ENCODE measurements at places on chromosomes 12 and 14.

GRCh38 chr14:76923431-76924370 lies 97.5 kb downstream of the LRRC74A start:
- peaks cover 44% of the 10 kb centered on the region for H3K4me1 ChIP-seq
- no peak overlapping the region for H3K27ac ChIP-seq
- H3K27me3 ChIP-seq: no peaks in the 10 kb centered on the region
- no peak overlapping the region for H3K4me3 ChIP-seq
- H3K36me3 ChIP-seq: no peaks in the 10 kb centered on the region

DNA sequence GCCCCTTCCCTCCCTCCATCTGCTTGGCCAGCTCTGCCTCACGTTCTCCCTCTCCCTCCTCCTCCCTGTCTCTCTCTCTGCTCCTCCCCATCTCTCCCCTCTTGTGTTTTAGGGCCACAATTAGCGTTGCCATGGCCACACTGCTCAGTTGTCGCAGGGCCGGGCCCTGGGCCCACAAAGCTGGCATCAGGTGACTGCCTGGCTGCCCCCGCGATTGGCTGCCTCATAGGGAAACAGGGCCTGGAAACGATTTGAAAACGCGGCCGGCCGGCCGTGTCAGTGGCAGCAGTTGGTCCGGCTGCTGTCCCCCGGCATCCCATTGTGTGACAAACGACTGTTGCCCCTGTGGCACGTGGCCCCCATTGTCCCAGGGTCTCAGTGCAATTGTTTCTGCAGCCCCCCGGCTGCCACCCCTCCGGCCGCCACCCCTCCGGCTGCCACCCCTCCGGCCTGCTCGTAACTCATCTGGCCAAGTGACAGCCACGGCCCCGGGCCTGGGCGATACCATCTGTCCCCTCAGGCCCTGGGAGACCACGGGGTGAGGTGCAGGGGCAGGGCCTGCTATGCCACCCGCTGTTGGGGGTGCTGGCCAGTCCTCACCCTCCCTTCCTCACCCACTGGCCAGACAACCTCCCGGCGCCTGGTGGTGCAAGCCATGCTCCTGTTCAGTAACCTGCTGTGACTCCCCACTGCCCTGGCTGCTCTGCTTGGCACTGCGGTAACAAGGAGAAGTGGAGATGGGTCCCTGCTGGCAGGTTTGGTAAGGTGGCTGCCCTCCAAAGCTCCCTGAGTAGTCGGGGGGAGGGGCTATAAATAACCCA lies 17.4 kb downstream of the FOXN4 start:
- H3K4me1 ChIP-seq: no peaks in the 10 kb centered on the region
- DNase-seq: no peak
- no peaks in the 10 kb centered on the region for H3K36me3 ChIP-seq
- H3K27me3 ChIP-seq: peaks cover 12% of the 10 kb centered on the region
- no peak overlapping the region for H3K4me3 ChIP-seq
- no peak overlapping the region for H3K27ac ChIP-seq

DNA sequence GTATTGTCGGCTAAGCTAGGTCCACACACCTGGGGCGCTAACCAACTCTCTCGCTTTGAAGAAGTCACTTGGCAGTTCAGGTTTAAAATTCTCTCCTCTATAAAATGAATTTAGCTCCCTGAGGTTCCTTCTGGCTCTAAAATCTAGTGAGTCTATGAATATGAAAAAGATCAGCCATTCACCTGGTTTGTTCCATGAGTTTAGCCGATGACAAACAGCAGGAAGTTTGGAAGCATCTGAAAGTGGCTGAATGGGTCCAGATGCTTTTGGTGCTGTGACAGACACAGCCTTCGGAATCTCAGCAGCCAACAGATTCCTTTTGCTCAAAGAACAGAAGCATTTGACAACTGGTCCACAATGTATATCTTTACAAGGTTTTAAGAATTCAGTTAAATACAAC lies 73.4 kb upstream of the FOXN3 start:
- no peaks in the 10 kb centered on the region for H3K27me3 ChIP-seq
- H3K4me1 ChIP-seq: peaks cover 6% of the 10 kb centered on the region
- DNase-seq: no peak
- no peak overlapping the region for H3K27ac ChIP-seq

- H3K27ac ChIP-seq: no peak overlapping the region
- H3K4me1 ChIP-seq: peaks cover 2% of the 10 kb centered on the region
- no peaks in the 10 kb centered on the region for H3K36me3 ChIP-seq
- DNase-seq: no peak
These were observed 25.9 kb upstream of the SPPL3 start for GRCh38 chr12:120930032-120930431.

DNA sequence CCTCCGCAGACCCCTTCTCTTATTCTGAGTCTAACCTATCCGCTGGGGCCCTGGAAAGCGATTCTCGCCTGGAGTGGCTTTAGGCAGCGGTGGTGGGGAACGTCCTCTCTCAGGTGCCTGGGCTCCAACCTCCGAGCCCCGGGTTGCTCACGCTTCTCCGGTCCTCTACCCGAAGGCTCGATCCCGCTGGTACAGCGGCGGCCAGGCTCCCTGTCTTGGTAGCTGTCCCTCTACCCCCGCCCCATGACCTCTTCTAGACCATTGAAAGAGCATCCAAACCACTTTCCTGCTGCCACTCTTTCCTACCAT lies 505 bp upstream of the HEBP1 start:
- H3K36me3 ChIP-seq: no peaks in the 10 kb centered on the region
- peaks cover 21% of the 10 kb centered on the region for H3K4me1 ChIP-seq
- H3K4me3 ChIP-seq: peak overlapping the region; percentile 82
- H3K27ac ChIP-seq: no peak overlapping the region

DNA sequence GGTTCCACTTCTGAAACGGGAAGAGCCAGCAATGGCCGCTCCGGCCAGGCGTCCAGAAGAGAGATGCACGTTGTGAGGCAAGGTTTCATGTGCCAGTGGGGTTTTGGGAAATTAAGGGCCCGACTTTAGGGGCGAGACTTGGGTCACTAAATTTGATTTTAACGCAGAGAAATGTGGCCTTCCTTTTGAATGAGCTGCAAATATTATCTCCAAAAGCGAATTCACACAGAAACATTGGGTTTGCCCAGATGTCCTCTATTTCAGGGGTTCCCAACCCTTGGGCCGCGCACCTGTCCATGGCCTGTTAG lies 2.3 kb upstream of the RNASE4 start:
- no peaks in the 10 kb centered on the region for H3K27me3 ChIP-seq
- H3K4me1 ChIP-seq: peaks cover 12% of the 10 kb centered on the region
- no peak for DNase-seq

- no peaks in the 10 kb centered on the region for H3K27me3 ChIP-seq
- H3K36me3 ChIP-seq: peaks cover 2% of the 10 kb centered on the region
- peak overlapping the region; percentile 76 for H3K4me3 ChIP-seq
- DNase-seq: peak; percentile 78
- H3K4me1 ChIP-seq: peaks cover 65% of the 10 kb centered on the region
These were observed 12.5 kb upstream of the FOXN3 start for GRCh38 chr14:89429199-89430181.

- no peak overlapping the region for H3K4me3 ChIP-seq
- no peak for DNase-seq
- no peaks in the 10 kb centered on the region for H3K4me1 ChIP-seq
- H3K27me3 ChIP-seq: no peaks in the 10 kb centered on the region
- no peaks in the 10 kb centered on the region for H3K36me3 ChIP-seq
- no peak overlapping the region for H3K27ac ChIP-seq
These were observed 14.2 kb upstream of the FZD10 start for GRCh38 chr12:130147875-130148596.

DNA sequence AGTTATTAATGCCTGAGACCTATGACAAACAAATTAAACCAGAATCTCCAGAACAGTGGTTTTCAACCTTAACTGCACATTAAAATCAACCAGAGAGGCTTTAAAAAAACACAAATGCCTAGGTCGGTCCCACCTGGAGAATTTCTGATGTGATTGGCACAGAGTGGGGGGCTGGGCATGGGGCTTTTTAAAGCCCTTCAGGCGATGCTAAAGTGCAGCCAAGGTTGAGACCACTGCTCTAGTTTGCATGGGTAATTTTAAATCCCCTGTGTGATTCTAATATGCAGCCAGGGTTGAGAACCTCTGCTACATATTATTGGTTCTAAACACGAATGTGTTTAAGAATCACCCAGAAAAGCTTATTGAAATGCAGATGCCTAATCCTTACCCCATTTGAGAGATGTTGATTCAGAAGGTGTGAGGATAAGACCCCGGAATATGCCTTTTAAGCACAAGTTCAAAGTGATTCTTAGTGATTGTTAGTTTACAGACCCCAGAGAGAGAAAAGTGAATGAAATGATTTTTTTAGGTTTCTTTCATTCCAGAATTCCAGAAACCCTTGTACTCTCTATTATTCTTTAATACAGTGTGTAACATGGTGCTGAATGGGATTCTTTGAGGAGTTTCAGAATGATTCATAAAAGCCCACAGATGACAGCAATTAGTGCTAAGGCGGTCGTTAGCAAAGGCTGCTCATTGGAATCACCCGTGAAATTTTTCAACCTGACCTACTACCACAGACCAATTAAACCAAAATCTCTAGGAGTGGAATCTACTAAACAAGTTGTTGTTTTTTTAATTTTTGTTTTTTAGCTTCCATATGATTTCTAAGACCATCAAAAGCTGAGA lies 44.9 kb downstream of the LIN7A start:
- H3K27me3 ChIP-seq: no peaks in the 10 kb centered on the region
- no peaks in the 10 kb centered on the region for H3K36me3 ChIP-seq
- no peak overlapping the region for H3K27ac ChIP-seq
- no peaks in the 10 kb centered on the region for H3K4me1 ChIP-seq

GRCh38 chr12:22122359-22122758 lies 76.3 kb downstream of the CMAS start:
- H3K27ac ChIP-seq: no peak overlapping the region
- no peaks in the 10 kb centered on the region for H3K27me3 ChIP-seq
- DNase-seq: no peak
- peaks cover 4% of the 10 kb centered on the region for H3K4me1 ChIP-seq

GRCh38 chr14:51639668-51640316 lies 11.9 kb upstream of the FRMD6 start:
- no peak for DNase-seq
- H3K27me3 ChIP-seq: peaks cover 12% of the 10 kb centered on the region

- H3K4me3 ChIP-seq: no peak overlapping the region
- H3K27me3 ChIP-seq: no peaks in the 10 kb centered on the region
- no peak for DNase-seq
- no peaks in the 10 kb centered on the region for H3K4me1 ChIP-seq
- H3K27ac ChIP-seq: no peak overlapping the region
- peaks cover 7% of the 10 kb centered on the region for H3K36me3 ChIP-seq
These were observed 178.8 kb downstream of the CEP128 start for GRCh38 chr14:80762641-80763228.

- H3K4me3 ChIP-seq: no peak overlapping the region
These were observed 75.0 kb downstream of the FOXN3 start for GRCh38 chr14:89342049-89342448.

DNA sequence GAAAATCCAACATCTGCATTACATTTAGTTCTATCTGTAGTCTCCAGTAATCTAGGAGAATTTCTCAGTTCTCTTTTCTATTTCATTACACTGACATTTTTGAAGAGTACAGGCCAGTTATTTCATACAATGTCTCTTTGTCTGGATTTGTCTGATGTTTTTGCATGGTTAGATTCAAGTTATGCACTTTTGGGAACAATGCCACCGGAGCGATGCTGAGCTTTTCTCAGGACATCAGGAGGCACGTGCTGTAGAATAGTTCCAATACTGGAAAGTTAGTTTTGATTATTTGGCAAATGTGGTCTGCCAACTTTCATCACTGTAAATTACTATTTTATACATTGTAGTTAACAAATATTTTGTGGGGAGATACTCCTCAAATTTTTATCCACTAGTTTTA lies 43.1 kb downstream of the ALDH1L2 start:
- no peaks in the 10 kb centered on the region for H3K36me3 ChIP-seq
- H3K27me3 ChIP-seq: no peaks in the 10 kb centered on the region
- no peak for DNase-seq
- no peak overlapping the region for H3K4me3 ChIP-seq
- no peak overlapping the region for H3K27ac ChIP-seq
- H3K4me1 ChIP-seq: peaks cover 15% of the 10 kb centered on the region

- H3K4me1 ChIP-seq: no peaks in the 10 kb centered on the region
- peaks cover 2% of the 10 kb centered on the region for H3K27me3 ChIP-seq
- no peaks in the 10 kb centered on the region for H3K36me3 ChIP-seq
- H3K27ac ChIP-seq: no peak overlapping the region
- DNase-seq: no peak
- H3K4me3 ChIP-seq: no peak overlapping the region
These were observed 225.4 kb downstream of the GALC start for GRCh38 chr14:87767567-87767901.

- H3K4me1 ChIP-seq: peaks cover 31% of the 10 kb centered on the region
- no peaks in the 10 kb centered on the region for H3K27me3 ChIP-seq
- H3K36me3 ChIP-seq: peaks cover 41% of the 10 kb centered on the region
- H3K27ac ChIP-seq: peak overlapping the region; percentile 12
- DNase-seq: no peak
- no peak overlapping the region for H3K4me3 ChIP-seq
These were observed 78.7 kb downstream of the HECTD1 start for GRCh38 chr14:31128601-31129526.

DNA sequence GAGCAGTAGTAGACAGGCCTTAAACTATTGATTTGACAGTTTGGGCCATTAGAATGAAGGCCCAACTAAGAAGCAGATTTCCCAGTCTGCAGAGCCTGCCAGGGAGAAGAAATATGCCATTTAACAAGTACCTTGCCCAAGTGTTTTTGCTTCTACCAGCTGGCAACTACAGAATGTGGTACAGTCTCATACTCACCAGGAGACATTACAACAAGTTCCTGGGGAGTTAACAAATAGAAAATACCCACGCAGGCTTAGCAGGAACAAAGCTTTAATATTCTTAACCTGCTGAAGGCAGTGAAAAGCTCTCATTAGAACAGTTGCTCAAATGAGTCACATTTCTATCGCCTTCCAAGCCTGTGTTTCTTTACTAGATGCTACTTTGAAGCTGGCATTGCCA lies 241.0 kb downstream of the TMEM117 start:
- H3K4me1 ChIP-seq: no peaks in the 10 kb centered on the region
- no peaks in the 10 kb centered on the region for H3K36me3 ChIP-seq
- DNase-seq: no peak
- no peak overlapping the region for H3K4me3 ChIP-seq
- H3K27ac ChIP-seq: no peak overlapping the region
- no peaks in the 10 kb centered on the region for H3K27me3 ChIP-seq

DNA sequence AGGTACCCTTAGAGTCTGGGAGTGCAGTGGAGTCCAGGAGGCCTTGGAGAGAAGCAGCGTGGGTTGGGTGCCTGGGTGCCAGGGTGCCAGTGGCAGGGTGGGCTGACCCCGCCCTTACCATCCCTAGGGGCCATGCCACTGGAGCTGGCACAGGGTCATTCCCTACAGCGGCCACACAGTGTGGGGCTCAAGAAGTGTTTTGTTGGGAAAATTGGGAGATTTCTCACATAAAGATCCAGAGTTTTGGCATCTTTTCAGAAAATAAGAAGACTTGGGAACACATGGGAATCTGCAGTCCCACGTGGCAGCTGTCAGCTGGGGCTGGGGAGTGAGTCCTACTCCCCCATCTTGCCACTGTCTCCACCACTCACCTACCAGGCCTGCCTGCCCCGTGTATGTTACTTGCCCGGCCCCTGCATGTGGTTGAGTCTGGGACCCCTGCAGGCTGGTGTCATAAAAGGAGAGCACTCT lies 4.2 kb downstream of the VASH1 start:
- H3K4me3 ChIP-seq: no peak overlapping the region
- peaks cover 31% of the 10 kb centered on the region for H3K27me3 ChIP-seq
- peaks cover 25% of the 10 kb centered on the region for H3K4me1 ChIP-seq
- DNase-seq: peak; percentile 21
- H3K27ac ChIP-seq: no peak overlapping the region

- no peak for DNase-seq
- no peaks in the 10 kb centered on the region for H3K4me1 ChIP-seq
- H3K36me3 ChIP-seq: no peaks in the 10 kb centered on the region
- peaks cover 16% of the 10 kb centered on the region for H3K27me3 ChIP-seq
These were observed 38.2 kb downstream of the RASSF8 start for GRCh38 chr12:25996677-25997076.

Measured in activated CD8-positive, alpha-beta memory T cell treated with anti-CD3 and anti-CD28 coated beads, Interleukin-2, amount 10 ng/mL, durations not matched to agents 7 days and 5 days (primary cell).